Hematopoietic multipotent progenitor cell treated with erythropoietin and hydrocortisone succinate and interleukin-3 and kit ligand, for 4 days (in vitro differentiated cells): ENCODE measurements at places on chromosomes 1 and 21.
A peak's percentile ranks its signal among the peaks of the same experiment; 100 is the strongest.

DNA sequence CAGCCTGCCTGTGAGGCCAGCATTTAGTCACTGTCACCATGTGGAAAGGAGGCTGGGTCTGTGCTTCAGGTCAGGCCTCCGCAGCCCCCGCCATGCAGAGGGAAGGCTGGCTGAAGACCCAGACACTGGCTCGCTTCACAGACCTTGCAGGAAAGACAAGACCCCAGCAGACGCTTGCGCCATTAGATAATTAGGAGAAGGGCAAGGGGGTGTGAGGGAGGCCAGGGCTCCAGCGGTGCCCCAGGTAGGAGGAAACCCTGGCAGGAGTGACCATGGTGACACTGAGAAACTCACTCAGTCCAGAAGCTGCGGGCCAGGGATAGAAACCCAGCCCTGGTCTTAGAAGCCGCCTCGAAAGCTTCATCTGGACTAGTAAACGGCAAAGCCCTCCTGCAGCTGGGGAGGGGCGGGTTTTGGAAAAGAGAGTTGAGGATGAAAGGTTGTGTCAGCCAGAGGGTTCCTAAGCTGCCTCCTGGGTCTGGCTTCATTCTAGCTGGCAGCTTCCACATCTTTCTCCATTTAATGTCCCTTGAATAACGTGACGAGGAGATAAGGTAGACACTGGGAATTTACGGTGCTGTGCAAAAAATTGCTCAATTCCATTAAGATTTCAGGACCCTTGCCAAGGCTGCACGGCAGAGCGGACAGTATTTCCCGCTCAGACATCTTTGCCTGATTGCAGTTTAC is 294.1 kb upstream of the VAMP3 start:
- DNase-seq, result no peak

DNA sequence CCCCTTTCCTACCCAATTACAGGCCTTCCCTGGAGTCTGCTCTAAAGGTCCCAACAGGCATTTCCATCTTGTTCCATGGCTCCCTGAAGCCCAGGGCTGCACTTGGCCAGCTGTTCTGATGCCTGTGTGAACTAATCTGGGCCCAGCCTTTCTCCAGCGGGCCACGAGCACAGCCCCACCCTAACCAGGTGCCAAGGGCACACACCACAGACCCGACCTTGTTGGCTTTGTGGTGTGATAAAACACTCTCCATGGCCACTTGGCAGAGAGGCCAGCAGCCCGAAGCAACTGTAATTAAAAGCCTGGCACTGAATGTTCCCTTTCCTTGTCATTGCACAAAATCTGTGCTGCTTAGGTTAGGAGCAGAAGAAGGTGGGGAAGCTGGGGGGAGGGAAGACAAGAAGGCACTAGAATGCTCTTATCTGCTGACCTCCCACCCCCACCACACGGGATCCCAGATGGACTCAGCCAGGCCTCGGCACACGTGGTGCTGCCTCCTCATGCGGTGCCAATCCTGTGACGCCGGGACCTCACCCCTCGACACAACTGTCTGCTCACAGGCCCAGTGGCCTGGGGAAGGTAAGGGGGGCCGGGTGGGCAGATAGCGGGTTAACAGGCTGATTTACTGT is 9.9 kb downstream of the HCRTR1 start:
- DNase-seq, result peak; percentile 10

DNA sequence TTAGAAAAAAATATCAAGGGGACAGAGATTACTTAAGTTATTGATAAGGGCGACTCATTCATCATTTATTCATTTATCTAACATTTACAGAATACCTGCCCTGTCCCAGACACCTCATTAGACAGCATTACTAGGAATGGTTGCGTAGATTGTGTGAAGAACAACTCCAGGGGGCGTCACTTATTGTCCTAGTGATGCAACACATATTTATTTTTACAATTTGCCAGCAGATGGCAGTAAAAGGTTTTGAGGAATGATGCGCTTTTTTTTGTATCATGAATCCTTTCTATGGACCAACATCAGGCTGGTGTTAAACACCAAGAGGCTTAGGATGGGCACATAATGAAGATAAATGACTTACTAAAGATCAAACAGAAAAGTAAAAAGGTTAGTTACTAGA is 5.5 kb downstream of the NCAM2 start:
- peak; percentile 75 for DNase-seq

GRCh38 chr1:169779970-169780369 is 14.7 kb downstream of the METTL18 start:
- peak; percentile 16 for DNase-seq

DNA sequence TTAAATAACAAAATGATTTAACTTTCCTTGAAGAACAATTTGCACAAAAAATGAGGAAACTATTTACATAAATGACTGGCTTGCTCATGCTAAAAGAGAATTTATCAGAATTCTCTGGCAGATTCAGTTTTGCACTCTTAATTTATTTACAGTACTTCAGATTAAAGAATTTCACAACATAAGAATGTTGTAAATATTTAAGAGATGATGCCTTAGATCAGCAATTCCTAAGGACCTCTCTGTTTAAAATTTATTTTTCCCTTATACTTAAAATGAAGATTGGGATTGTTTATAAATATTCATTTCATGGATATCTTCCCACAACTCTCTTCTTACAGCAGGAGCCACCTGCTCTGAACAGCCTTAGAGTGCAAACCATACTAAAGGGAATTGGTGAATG is 120.8 kb downstream of the OLFM3 start:
- no peak for DNase-seq

DNA sequence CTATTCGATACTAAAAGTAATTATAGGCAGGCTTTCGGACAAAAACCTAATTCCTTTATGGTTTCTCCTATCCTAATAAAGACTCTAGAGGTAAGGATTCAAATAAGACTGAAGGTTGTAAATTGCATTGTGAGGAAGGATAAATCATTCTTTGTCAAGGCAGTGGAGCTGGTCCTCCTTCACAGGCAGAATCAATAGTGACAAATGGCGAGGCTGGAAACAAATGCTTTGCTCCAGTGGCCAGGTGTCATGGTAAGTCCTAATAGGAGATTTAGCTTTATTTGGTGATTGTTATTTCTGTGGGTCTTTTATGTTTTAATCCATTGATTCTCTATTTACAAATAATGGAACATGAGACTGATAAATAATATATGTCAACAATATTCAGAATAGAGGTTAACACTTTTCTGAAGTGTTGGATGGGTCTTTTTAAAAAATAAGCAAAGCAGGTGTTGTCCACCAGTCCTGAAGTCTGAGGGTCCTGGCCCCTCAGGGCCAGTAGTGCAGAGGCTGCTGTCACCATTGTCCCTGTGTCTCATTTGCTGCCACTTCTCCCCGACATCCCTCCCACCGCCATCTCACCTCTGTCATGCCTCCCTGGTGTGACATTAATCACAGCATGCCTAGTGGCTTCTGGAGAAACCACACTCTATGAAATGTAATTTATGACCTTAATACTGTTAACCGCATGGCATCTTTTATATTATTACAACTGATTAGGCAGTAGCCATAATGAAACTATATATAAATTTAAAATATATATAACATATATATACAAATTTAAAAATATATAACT is 120.9 kb upstream of the MAGI3 start:
- DNase-seq, result peak; percentile 17

DNA sequence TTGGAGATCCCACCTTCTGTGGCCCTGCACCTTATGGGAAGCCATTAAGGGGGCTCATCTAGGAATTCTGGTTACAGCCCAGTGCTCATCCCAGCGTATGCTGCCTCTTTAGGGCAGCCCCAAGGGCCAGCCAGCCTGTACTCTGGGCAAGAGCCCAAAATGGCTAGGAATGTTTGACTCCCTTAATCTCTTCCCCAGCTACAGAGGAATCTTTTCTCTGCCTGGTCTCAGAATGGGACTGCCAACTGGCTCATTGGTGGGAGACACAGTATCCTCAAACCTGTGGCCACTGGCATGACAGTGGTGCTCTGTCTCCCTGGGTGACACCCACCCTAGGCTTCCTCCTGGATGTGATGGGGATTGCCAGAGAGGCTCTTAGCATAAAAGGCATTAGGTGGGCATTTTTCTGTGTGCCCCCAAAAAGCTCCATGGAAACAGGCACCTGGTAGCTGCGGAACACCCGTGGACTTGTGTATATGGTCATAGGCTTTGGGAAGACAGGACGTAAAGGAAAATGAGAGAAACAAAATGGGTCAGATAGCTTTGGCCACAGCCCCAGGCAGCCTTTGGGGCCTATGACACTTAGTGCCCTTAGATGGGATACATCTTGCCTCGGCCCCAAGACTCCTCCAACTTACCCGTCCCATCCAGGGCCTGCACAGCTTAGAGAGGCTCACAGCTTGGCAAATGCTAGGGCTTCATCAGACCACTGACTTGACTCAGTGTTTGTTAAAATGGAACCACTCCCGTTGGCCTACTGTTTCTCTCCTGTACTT is 6.9 kb downstream of the TMEM81 start:
- DNase-seq, result no peak

DNA sequence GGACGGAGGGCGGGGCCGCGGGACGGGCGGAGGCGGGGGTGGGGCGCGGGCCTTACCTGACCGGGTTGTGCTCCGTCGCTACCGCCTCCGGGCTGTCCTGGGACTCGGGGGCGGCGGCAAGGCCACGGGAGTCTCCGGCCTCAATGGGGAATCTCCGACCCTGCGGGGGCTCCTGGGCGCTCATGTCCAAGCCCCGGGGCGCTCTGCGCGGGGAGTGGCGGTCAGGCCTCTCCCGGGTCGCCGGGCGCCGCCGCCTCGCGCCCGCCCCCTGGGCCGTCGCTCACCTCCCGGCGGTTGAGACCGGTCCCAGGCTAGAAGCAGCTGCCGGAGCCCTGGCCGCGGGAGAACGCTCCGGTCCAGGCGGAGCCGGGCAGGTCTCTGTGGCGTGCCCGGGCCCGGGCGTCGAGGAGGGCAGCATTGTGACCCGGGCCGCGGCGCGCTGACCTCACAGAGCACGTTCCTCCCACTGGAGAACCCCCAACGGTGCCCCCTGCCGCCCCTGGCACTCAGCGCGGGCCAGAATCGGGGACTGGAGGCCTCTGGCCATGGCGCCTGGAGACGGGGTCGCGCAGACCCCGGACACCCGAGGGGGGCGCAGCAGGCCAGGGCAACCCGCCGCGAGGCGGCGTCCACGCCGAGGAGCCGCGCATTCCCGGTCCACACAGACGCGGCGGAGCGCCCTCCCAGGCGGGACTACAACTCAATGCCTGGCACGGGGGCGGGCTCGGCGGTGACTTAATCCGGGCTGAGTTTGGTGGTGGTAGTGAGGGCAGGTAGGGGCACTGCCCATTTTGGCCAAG is 411 bp downstream of the FAM229A start:
- peak; percentile 57 for DNase-seq

DNA sequence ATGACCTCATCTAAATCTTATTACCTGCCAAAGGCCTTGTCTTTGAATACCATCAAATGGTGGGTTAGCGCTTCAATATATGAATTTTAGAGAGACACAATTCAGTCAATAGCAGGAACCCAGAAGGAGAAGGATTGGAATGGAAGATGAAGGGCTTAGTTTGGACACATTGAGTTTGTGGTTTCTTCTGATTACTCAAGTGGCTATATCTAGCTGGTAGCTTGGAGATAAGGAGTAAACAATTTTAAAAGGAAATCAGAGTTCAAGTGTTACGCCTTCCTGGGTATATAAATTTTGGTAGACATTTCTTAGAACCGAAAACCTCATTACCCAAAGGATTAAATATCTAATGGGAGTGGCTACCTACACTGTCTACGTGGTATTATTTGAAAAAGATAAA is 80.2 kb downstream of the RGS2 start:
- DNase-seq, result peak; percentile 54

DNA sequence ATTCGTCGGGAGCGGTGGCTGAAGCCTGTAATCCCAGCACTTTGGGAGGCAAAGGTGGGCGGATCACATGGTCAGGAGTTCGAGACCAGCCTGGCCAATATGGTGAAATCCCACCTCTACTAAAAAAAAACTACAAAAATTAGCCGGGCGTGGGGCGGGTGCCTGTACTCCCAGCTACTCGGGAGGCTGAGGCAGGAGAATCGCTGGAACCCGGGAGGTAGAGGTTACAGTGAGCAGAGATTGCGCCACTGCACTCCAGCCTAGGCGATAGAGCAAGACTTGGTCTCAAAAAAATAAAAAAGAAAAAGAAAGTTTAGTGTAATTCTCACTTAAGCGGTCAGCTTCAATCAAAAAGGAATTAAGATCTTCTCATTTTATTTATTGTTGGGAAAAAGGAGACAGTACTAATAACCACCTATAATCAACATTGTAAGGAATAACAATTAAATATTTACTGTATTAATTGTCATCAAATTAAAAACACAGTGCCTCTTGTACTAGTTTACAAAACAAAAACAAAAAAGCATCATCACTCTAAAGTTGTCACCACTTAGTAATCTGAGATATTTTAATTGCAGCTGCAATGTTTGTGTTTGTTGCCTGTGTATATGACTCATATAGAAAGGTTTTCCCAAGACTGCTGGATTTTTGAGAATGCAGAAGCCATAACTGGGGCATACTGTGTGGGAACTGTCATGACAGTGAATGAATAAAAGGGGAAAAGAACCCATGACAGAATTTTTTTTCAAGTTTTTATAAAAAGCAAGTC is 3.7 kb downstream of the FBXO42 start:
- DNase-seq, result no peak

- peak; percentile 70 for DNase-seq
Observed at GRCh38 chr1:44696789-44697345, 22.4 kb downstream of the ARMH1 start.
